Activated T-cell treated with anti-CD3 and anti-CD28 coated beads, Interleukin-2, amount 50 U/mL, for 48 hours (primary cell): ENCODE measurements at places on chromosomes 13 and 19.

DNA sequence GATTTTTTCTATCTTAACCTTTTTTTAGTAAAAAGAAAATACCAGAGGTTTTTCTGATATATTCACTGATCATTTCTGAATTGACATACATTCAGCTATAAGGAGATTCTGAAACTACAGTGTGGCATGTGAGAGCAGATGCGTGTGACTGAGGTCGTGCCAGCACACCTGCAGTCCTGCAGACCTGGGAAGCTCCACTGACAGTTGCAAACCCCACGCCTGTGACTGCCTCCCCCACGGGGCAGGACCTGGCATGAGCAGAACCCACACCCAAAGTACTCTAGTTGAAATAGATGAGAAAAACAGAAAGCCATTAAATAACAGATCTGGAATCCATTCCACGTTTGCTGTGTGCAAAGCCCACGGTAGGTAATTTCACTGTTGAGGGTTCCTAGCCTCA, 80.7 kb downstream of the TEX29 start:
- no peak for DNase-seq

DNA sequence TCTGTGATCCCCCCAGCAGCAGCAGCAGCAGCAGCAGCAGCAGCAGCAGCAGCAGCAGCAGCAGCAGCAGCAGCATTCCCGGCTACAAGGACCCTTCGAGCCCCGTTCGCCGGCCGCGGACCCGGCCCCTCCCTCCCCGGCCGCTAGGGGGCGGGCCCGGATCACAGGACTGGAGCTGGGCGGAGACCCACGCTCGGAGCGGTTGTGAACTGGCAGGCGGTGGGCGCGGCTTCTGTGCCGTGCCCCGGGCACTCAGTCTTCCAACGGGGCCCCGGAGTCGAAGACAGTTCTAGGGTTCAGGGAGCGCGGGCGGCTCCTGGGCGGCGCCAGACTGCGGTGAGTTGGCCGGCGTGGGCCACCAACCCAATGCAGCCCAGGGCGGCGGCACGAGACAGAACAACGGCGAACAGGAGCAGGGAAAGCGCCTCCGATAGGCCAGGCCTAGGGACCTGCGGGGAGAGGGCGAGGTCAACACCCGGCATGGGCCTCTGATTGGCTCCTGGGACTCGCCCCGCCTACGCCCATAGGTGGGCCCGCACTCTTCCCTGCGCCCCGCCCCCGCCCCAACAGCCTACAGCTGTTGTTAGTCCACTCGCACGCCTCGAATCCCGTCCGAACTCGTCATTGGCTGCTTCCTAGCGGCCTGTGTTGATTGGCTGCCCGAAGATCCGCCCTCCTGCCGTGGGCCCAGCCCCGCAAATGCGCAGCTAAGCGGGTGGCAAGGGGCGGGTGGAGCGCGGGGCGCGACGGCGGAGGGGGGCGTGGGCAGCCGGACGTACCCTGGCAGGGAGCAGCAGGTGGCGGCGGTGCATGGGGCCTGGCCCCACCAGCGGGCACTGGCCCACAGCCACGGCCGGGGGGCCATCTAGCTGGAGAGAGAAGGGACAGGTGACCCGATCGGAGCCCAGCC, 1.4 kb upstream of the SIX5 start:
- peak; percentile 95 for DNase-seq

DNA sequence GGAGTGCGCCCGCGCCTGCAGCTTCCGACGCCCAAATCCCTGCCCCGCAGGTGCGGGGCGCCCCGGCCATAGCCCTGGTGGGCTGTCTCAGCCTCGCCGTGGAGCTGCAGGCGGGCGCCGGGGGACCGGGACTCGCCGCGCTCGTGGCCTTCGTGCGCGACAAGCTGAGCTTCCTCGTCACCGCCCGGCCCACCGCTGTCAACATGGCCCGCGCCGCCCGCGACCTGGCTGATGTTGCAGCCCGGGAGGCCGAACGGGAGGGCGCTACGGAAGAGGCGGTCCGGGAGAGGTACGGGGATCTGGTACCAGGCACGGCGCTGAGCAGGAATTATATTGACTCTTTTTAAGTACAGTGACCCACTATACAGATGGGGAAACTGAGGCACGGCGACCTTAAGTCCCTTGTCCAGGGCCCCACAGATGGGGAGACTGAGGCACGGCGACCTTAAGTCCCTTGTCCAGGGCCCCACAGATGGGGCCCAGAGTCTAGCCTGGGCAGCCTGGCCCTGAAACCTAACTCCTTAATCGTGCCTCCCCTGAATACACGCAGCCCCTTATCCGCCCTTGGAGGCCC, 586 bp downstream of the MRI1 start:
- DNase-seq = peak; percentile 60

DNA sequence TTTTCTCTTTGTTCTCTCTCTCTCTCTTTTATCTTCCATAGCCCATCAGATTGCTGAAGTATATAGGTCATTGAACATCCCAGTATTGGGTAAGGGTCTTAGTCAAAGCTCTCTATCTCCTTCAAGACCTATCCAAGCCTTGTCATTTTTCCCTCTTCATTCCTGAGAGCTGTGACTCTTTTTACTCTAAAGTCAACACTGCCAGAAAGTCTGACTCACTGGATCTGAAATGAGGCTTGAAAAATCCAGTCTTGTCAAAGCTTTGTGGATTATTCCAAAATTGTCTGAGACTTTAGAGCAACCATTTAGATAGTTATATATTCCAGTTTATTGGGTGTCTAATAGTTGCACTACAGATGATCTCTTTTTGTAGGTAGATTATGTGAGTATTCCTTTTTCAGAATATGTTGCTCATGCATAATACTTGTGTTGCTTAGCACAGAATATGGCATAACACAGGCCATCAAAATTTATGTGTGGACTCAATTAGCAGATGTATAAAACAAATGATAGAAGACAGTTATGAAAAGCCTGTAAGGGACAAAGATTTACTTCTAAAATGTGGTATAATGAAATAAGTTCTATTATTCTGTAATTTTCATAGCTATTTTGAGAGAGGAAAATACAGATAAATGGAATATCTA, 389.3 kb upstream of the PCDH9 start:
- DNase-seq = no peak
